ENCODE measurements at places on chromosomes 12 and 14.

GRCh38 chr12:59858508-59859170 is 262.8 kb downstream of the SLC16A7 start:
- DNase-seq, result no peak

GRCh38 chr14:59229653-59230406 is 41.4 kb downstream of the DAAM1 start:
- DNase-seq, result no peak

GRCh38 chr14:80924365-80925103 is 17.0 kb downstream of the CEP128 start:
- peak; percentile 7 for DNase-seq

- DNase-seq, result peak; percentile 78
Observed at GRCh38 chr14:33950320-33951182, at the start of gene EGLN3. Gene EGLN3, minus strand, starts transcription at chr14:33951074. Its CDS starts 322 bp downstream, at chr14:33950752.

GRCh38 chr12:101855364-101855884 is 22.0 kb upstream of the DRAM1 start:
- no peak for DNase-seq

DNA sequence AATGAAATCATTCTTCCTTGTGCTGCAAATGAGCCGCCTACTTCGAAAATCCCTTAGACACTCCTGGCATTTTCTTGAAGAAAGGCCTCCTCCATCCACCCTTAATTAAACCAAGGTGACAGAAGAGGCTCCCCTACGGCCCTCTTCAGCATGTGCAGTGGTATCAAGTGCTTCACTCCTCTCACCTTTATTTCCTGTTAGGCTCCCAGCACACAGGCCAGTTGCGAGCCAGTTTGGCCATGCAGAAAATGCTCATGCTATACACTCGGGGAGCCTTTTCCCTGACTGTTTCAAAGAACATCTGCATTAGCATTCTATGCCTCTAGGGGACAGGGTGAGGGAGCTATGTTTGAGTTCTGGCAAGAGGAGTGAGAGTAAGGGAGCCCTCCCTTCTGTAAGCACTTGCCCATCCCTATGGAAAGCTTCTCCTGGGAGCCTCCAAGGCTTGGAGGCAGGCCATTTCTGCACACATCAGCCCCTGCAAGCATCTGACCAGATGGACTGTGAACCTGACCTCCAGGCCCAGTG is 291.5 kb downstream of the RPS29 start:
- DNase-seq, result no peak

DNA sequence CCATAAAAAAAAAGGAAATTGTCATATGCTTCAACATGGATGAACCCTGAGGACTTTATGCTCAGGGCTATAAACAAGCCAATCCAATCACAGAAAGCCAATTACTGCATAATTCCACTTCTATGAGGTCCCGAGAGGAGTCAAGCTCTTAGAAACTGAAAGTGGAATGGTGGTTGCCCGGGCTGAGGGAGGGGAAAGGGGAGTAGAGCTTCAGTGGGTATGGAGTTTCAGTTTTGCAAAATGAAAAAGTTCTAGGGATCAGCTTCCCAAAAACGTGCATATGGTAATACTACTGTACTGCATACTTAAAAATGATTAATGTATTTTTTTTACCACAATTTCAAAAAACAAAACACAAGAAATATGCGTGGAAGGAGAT is 52.0 kb downstream of the RNF34 start:
- DNase-seq, result peak; percentile 81

DNA sequence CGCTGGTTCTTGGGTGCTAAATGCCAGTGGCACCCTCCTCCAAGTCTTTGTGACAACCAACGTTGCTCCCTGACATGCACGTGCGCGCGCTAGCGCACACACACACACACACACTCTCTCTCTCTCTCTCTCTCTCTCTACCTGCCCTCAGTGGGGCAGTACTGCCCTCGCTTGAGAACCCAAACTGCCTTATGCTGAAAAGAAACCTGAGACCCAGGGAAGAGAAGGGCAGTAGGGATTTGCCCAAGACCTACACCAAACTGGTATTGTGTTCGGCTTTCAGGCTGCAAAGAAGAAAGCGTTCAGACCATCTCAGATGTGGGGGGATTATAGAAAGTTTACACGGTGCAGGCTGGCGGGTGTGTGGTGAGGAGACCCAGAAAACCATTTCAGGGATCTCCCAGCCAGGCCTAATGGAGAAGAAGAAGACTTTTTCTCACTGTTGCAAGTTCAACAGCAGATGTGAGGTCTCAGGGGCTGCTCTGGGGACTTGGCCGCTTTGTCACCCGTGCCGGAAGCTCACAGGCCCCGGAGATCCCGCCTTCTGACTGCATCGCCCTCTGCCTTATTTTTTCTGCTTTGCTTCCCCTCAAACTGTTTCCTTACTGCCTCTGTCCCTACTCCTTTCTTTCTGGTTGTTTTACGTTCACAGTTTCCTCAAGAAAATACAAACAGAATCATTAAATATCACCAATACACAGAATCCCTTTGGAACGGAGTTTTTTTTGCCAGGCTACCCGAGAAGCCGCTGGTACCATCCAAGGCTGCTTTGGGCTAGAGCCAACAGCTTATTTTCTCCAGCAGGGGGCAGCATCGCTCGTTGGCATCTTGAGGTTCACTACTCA is 82.4 kb downstream of the PPM1A start:
- DNase-seq, result peak; percentile 72

DNA sequence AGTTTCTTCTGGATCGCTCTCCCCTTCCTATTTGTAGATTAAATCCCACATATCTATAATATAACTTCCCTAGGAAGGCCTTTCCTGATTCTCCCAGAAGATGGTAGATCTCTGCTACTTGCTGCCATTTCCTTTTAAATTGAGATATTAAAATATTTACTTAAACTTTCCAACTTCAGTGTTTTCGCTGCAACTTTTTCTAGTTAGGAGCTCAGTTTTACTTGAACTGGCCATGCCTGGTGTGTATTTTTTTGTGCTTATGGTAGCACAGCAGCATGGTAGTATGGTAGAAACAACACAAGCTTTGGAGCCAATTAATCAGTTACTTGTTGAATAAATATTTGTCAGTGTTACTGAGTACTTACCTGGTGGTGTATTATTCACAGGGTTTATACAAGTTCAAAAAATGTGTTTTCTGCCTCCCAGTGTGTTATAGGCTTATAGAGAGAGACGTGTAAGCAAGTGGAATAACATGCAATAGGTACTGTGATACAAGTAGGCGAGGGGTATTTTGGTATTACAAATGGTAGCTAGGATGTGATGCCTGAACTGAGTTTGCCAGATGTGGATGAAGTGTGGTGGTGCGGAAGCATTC is 2.9 kb downstream of the POLR3B start:
- DNase-seq, result no peak

DNA sequence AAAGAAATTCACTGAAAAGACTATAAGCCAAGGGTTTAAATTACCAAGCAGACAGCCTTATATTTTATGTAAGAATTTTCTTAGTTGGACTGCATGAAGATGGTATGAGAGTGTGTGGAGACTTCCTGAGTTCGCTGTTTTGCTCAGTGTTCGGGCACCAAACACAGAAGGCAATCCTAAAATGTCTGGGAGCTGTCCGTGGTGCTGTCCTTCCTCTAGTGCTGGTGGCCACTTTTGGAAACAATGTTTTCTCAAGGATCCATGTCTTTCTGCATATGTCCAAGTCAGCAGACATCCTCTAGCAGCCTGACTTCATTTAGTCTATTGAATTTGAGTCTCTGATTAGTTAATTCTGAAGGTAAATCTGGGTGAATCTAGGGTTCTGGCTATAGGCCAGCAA is 135.8 kb downstream of the SLC8A3 start:
- no peak for DNase-seq

DNA sequence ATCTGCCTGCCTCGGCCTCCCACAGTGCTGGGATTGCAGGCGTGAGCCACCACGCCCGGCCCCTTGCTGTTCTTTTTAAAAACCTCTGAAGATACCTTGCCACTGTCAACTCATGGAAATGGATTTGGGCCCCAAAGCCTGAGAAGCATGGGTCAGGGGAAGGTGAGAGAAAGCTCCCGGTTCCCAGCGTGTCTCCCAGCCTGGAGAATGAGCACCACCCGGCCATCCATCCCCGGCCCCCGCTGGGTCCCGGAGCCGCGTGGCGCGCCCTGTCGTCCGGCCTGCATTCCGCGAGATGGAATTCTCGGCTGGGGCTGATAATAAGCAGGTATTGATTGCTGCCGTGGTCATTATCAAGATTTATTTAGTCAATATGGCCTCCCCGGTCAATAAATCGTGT is 126.5 kb upstream of the MYL2 start:
- no peak for DNase-seq

DNA sequence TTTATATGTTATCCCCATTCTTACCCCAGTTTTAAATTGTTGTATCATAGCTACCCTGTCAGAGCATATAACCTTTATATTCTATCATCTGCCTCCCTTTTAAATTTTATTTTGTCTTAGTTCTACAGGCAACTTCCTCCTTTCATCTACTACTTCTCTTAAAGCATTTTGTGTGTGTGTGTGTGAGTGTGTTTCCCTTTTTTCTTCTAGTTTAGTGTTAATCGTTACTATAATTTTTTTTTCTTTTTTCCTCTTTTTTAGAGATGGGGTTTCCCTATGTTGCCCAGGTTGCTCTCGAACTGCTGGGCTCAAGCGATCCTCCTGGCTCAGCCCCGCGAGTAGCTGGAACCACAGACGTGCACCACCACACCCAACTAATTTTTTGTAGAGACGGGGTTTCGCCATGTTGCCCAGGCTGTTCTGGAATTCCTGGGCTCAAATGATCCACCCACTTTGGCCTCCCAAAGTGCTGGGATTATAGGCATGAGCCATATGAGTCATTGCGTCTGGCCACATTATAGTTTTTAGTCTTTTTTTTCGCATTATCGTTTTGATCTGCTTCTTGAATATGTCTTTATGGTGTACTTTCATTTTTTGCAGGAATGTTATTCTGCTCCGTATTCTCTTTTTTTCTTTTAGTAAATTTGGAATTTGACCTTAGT is 33.1 kb upstream of the FBXO34 start:
- DNase-seq, result peak; percentile 82

GRCh38 chr12:27399074-27399473 is 47.5 kb upstream of the SMCO2 start:
- DNase-seq, result no peak

GRCh38 chr14:105848570-105848969 is 322.2 kb downstream of the TMEM121 start:
- DNase-seq, result no peak

GRCh38 chr12:56758728-56759262 is 4.3 kb upstream of the HSD17B6 start:
- no peak for DNase-seq

- no peak for DNase-seq
Observed at GRCh38 chr14:69489495-69489894, 5.0 kb downstream of the PLEKHD1 start.

- DNase-seq, result no peak
Observed at GRCh38 chr14:32382704-32383103, 53.6 kb downstream of the AKAP6 start.

DNA sequence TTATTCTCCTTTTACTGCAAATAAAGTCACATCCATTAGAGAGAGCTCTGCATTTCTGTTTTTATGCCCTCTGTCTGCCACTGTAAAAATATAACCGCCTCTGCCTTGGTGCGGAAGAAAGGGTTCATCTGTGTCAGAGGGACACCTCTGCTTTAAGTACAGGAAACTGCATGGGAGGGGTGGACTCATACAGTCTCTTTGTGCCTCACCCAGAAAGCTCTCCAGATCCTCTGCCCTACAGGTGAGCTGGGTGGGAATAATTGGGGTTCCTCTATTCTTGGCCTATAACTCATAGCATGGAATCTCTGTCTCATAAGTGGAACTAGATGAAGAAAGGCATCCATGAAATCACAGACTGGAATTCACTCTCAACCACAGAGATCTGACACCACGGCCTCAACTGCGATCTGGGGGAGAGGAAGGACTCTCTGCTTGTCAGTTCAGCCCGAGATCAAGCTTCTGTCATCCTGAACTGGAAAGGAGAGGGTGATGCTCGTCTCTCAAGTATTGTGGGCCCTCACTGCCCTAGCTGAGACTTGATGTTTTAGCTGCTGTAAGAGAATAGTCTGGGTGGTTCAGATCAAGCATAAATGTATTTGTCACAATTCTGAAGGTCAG is 702.3 kb downstream of the TMEM121 start:
- no peak for DNase-seq

GRCh38 chr14:92968291-92969020 is 45.5 kb downstream of the CHGA start:
- no peak for DNase-seq

DNA sequence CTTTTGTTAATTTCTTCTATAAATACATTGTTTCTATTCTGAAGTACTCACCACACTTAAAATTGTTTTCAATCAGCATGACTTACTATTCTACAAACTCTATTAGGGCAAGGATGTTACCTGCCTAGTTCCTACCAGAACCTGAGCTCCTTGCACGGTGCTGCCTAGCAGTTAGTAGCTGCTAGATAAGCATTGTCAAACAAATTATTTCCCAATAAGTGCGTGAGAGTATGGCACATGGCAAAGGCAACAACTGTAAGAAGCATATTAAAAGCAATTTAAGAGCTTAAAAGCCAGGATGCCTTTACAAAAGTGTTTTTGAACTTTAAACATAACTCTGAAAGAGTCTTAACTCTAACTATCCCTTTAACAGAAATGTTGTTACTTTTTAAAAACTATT is 8.2 kb upstream of the LYZ start:
- DNase-seq, result no peak

- peak; percentile 72 for DNase-seq
Observed at GRCh38 chr12:10331642-10332239, 24.1 kb downstream of the KLRD1 start.

- DNase-seq, result no peak
Observed at GRCh38 chr12:133023566-133023965, 13.7 kb upstream of the ZNF84 start.

GRCh38 chr12:77161944-77162343 is 96.6 kb upstream of the E2F7 start:
- no peak for DNase-seq

- DNase-seq, result peak; percentile 34
Observed at GRCh38 chr14:65002586-65003210, 16.0 kb downstream of the FNTB start.

DNA sequence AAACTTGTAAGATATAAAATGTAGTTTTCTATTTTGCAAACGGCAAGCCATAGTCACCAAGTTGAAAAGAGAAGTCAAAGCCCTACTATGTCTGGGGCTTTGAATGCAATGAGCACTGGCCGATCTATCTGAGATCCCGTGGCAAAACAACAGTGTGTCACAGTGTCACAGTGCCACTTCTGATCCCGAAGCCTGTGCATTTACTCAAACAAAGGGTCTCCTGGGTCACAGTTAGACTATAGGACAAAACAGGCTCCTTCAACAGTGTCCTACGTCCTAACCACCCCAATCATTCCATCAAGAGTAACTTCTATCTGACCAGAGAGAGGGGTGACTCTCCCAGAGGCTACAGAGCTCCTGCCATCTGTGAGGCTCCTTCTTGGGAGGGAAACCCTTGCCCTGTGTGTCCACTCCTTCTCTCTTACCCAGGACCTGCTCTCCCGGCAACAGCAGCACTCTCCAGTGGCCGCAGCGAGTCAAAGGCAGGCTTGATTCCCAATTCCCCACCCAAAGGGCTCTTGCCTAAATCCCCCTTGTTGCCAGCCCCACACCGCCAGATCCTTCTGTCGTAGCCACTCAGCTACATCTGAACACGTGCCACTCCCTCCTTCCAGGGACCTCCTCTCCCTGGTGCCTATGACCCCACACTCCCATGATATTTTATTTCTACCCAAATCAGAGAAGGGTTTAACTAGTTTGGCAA is 14.0 kb upstream of the SELPLG start:
- no peak for DNase-seq

GRCh38 chr14:71532344-71532743 is 399.9 kb upstream of the RGS6 start:
- no peak for DNase-seq

GRCh38 chr12:16159571-16159970 is 117.9 kb downstream of the SLC15A5 start:
- DNase-seq, result no peak
